ENCODE measurements at places on chromosomes 12 and 14. TPM values are rescaled to one million over a fixed set of nuclear protein-coding genes. Genes with fewer than 3 reads are reported as not detected.

ANO6 gene
- total RNA-seq, result 13.5 TPM

PLEKHG7 gene
- not detected for total RNA-seq

IFT81 gene
- total RNA-seq, result 105 TPM

ADAMTS20 gene
- 0.94 TPM for total RNA-seq

DPPA3 gene
- not detected for total RNA-seq

CISTR gene
- total RNA-seq, result not detected

FAR2 gene
- total RNA-seq, result 37.9 TPM

ANKS1B gene
- 534 TPM for total RNA-seq
